ENCODE measurements at places on chromosomes 3 and 15. TPM values are rescaled to one million over a fixed set of nuclear protein-coding genes. Genes with fewer than 3 reads are reported as not detected.

The FBXO40 gene
- total RNA-seq, result not detected

The FBLN2 gene
- 0.55 TPM for total RNA-seq

The SLC22A14 gene
- not detected for total RNA-seq

The UROC1 gene
- not detected for total RNA-seq

The CLDN16 gene
- total RNA-seq, result not detected

The CLRN1 gene
- total RNA-seq, result not detected

The DISP2 gene
- 0.81 TPM for total RNA-seq

The TICRR gene
- total RNA-seq, result 15.2 TPM

The ADAMTS9 gene
- total RNA-seq, result not detected

The CCR9 gene
- not detected for total RNA-seq

The LRRC31 gene
- total RNA-seq, result 0.48 TPM

The CNTN3 gene
- total RNA-seq, result not detected

The MOBP gene
- not detected for total RNA-seq

The GOLGA8T gene
- not detected for total RNA-seq

The GPR149 gene
- not detected for total RNA-seq

The TRH gene
- total RNA-seq, result not detected

The RARB gene
- total RNA-seq, result not detected

The LTF gene
- total RNA-seq, result 1.1 TPM

The GOLGA8K gene
- total RNA-seq, result not detected

The RYR3 gene
- total RNA-seq, result not detected

The AP2M1 gene
- total RNA-seq, result 309 TPM

The PEX5L gene
- not detected for total RNA-seq

The ECT2 gene
- 56.7 TPM for total RNA-seq

The NOX5 gene
- not detected for total RNA-seq

The ITIH3 gene
- not detected for total RNA-seq
